Omental fat pad (tissue), 4 donors: ENCODE measurements at places on chromosomes 2 and 18. TPM values are rescaled to one million over a fixed set of nuclear protein-coding genes. Genes with fewer than 3 reads are reported as not detected.

Gene SOX11
- total RNA-seq, result not detected

Gene RAX
- not detected for total RNA-seq

Gene TMEM247
- not detected for total RNA-seq

Gene BMP10
- not detected for total RNA-seq

Gene RRM2
- 0.46 TPM for total RNA-seq

Gene PCARE
- not detected for total RNA-seq

Gene ARHGEF4
- total RNA-seq, result 14.7 TPM

Gene VIL1
- not detected for total RNA-seq

- no peak for DNase-seq
Observed at GRCh38 chr2:30239308-30239985, 8.1 kb downstream of the LBH start.

DNA sequence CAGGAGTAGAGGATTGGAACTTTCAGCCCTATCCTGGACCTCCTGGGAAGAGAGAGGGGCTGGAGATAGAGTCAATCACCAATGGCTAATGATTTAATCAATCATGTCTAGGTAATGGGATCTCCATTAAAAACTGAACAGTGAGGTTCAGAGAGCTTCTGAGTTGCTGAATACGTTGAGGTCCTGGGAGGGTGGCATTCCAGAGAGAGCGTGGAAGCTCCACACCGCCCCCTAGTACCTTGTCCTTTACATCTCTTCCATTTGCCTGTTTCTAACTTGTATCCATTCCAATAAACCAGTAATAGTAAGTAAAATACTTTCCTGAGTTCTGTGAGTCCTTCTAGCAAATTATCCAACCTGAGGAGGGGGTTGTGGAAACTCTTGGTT is 101.7 kb downstream of the B3GNT2 start:
- no peak for DNase-seq

DNA sequence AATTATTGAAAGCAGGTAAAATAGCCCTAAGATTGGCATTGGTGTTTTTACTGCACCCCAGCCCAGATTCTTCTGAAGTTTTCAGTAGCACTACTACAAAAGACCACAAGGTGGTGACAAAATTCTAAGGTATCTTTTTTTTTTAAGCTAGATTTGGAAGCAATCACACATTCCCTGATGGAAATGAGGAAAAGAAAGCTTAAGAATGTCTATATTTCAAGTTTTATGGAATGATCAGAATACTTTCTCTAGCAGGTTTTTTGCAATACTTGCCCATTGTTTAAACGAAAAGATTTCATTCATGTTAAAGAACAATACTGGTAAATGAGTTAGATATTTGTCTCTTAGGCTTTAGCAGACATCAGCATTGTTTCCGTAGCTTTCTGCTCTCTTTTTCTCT is 32.1 kb upstream of the ZNF638 start:
- DNase-seq, result no peak

DNA sequence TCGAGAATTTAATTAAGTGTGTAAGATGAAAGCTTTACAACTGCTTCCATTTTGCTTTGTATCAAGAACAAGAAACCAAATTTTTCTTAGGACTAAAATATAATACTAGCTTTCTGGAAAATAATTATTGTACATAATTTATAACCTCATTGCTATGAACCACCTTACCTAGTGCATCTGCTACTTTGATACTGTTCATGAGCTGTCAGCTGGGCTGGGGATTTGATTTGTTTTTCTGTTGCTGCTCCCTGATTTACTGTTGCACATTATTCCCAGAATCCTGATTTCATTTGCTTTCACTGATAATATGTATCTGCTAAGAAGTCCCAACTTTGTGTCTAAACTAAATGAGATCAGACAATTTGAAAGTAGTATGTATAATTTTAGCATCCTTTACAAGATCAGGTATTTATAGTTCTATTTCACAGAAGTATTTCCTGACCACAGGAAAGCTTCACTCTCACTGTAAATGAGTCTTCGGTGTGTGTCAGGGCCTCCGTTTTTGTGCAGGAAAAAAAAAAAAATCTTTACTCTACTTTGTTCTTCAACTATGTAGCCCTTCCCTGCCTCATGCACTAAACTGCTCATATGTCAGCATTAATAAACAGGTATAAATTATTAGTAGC is 105.6 kb upstream of the CCDC150 start:
- no peak for DNase-seq

DNA sequence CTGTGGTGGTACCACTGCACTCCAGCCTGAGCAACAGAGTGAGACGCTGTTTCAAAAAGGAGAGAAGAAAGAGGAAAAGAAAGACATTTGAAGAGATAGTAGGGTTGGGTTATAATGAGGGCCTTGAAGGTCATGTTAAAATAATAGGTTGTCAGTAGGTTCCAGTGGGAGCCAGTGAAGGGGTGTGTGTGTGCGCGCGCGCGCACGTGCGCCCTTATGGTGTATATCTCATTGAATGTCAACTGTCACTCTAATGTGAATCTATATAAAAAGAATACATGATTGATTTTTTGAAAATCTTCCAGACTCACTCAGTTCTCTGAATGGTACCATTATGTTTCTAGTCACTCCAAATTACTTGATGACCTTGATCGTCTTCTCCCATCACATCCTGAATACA is 9.1 kb downstream of the ZCCHC2 start:
- DNase-seq, result no peak

DNA sequence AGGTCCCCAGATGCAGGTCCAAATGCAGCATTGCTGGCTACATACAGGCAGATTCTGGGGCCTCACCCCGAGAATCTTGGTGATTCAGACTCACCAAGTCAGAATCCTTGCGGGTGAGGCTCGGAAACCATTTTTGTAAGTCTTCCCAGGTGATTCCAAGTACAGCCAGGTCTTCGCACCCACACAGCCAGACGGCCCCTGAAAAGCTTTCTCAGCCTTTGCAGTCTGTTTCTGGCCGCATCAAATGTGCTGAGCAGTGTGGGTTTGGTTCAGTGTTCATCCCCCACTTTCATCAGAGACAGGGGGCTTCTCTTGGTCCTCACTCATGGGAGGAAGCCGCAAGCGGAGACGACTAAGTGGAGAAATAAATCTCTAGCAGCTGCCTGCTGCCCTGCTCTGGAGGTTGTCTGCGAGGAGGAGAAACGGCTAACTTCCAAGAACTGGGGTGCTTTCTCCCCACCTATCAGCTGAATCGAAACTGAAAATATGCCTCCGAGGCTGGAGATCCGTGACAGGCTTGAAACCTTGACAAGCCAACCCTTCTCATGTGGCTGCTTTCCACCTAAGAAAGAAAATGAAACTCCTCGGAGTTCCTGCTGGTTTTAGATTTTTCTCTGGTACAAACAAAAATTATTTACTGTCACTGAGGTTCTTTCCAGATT is 8.9 kb upstream of the TMEM185B start:
- DNase-seq, result no peak

GRCh38 chr18:30748541-30748940 is 294.0 kb downstream of the DSC3 start:
- DNase-seq, result no peak

- DNase-seq, result no peak
Observed at GRCh38 chr2:158756976-158757375, 38.1 kb upstream of the DAPL1 start.

DNA sequence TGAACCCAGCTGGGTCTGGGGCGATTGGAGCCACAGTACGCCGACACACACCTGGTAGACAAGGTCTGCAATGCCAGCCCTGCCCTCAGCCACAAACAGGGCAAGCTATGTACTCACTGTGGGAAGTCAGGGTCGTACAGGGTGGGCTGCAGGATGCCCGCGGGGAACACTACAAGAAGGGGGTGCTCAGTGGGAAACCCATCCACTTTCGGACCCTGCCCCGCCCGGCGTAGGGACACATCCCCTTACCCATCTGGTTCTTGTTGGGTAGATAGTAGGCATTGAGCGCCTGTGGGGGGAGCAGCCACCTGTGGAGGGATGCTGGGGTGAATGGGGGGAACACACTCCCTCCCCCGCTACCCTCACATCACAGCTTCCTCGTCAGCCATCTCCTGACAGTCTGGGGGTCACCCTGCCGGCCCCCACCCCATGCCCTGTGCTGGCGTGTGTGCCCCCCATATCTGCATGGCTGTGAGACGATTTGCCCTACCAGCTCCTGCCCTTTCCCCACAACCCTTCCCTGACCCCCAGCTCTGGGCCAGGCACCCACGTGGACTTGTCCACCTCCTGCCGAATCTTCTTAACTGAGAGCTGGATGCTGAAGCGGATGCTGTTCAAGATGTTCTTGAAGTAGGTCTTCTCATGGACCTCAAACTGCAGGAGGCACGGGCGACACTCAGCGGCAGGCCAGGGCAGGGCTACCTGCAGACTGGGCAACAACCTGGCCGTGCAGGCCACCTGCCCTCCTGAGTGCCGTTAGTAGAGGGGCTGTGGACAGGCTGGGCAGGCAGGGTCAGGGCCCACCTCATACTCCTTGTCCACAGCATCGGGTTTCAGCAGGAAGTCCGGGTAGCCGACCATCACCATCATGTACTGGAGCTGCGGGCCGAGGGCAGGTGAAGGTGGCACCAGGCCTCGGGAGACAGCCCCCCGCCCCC is 5.1 kb downstream of the ECEL1 start:
- no peak for DNase-seq

DNA sequence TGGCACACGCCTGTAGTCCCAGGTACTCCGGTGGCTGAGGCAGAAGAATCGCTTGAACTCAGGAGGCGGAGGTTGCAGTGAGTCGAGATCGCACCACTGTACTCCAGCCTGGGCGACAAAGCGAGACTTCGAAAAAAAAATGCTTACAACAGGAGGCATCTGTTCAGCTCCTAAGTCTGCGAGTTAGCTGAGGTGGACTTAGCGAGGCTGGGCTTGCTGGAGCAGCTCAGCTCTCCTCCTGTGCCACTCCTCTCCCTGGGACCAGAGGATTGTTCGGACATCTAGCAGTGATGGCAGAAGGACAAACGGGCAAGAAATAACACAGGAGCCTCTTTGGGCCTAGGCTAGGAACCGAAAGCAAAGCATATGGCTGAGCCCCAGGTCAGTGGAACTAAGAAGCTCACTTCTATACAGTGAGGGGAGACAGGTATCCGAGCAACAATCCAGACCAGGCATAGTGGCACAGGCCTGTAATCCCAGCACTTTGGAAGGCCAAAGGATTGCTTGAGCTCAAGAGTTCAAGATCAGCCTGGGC is 260.1 kb downstream of the GLI2 start:
- DNase-seq, result no peak

DNA sequence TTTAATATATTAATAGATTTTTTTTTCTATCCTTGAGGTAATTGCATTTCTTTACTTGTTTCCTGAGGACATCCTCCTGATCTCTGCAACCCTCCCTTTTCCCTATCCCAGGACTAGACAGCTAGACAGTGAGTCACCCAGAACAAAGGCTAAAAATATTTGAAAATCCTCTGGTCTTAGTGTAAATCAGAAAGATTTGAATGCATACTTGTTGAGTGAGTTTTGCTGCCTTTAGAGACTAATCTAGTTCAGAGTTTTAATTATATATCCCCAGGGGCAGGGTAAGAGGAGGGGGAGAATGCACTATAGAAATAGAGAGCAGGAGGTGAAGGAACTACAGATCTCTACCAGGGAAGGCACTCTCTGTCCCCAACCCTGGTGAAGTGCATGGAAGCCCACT is 202.3 kb upstream of the TCF4 start:
- no peak for DNase-seq

DNA sequence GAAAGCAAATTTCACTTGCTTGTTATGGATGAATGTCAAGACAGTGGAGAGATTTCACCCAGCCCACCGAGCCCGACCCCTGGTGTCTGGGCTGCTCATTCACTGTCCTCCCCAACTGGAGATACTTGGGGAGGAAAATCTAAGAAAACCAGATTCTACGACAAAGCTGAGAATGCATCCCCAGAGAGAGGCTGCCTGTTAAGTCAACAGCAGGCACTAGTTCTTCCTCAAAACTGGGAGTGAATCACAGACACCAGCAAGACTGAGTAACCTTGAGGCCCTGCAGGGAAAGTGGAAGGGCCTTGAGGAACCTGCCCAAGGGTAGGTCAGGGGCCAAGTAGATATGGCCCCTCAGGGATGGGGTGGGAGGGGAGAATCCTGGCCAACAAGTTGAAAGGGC is 34.2 kb upstream of the MLPH start:
- no peak for DNase-seq

GRCh38 chr2:46847726-46848412 is 67.7 kb downstream of the MCFD2 start:
- no peak for DNase-seq
